ENCODE measurements at places on chromosomes 2 and 18.
A peak's percentile ranks its signal among the peaks of the same experiment; 100 is the strongest.

DNA sequence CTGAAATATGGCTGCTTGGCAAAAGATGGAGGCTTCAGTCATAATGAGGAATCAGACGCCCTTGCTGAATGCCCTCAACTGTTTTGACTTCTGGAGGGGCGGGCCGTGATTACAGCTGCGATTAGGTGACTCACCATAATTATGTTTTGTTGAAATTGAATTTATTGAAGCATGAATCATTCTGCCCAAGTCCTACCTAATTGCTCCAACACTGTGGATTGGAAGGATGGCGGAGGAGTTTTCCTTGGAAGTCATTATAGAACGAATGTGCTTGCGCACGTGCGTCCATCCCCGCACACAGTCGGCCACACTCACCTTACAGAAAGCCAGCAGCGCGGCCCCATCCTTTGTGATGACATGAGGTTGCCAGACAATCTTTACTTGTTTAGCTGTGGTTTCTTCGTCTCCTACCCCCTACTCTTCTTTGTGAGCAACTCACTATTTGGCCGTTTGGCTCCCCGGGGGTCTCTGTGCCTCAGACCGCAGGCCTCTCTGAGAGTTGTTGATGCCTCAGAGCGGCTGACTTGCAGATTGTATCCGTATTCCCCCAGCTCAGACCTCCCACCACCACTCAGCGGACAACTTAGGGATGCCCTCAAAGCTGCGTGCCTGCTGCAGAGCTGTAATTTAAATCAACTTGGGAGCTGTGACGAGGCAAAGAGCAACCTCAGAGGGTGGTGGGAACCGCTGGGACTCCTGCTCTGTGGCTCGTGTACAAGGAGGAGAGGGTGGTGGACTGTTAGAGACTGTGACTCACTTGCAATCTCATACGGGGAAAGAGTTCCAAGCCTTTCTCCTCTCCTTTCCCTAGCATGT, 513.4 kb downstream of the TNS1 start:
- peak; percentile 18 for DNase-seq

DNA sequence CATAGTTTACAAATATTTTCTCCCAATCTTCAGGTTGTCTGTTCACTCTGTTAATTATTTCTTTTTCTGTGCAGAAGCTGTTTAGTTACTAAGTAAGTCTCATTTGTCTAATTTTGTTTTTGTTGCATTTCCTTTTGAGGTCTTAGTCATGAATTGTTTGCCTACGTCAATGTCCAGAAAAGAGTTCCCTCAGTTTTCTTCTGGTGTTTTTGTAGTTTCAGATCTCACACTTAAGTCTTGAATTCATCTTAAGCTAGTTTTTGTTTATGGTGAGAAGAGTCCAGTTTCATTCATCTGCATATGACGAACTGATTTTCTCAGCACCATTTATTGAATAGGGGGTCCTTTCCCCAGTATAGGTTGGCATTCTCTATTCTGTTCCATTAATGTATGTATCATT, 1252.2 kb upstream of the TMEFF2 start:
- no peak for DNase-seq

- DNase-seq = peak; percentile 53
Observed at GRCh38 chr2:119838179-119838578, 78.5 kb downstream of the PTPN4 start.

- DNase-seq = peak; percentile 84
Observed at GRCh38 chr2:177275040-177275742, 10.7 kb upstream of the NFE2L2 start.

- no peak for DNase-seq
Observed at GRCh38 chr2:144143294-144144151, 376.4 kb downstream of the ZEB2 start.

DNA sequence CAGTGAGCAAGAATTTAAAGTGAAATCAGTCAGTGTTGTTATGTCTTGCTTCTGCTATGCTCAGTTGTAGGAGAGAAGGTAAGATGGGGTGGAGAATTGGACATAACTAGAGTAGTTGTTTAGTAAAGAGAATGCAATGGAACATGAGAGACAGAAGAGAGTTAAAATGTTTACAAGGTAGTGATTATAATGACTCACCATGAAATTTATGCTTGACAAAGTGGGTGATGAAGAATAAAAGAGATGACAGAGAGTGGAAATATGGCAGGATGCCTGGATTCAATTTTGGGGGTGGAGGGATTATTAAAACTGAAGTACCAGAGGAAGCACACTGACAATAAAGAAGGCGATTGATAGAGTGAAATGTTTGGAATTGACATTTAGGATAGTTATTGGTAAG, 10.6 kb downstream of the SCG2 start:
- no peak for DNase-seq

- DNase-seq = peak; percentile 78
Observed at GRCh38 chr18:8260319-8260718, 348.9 kb upstream of the RAB12 start.

- peak; percentile 87 for DNase-seq
Observed at GRCh38 chr18:43665105-43665788, 388.0 kb upstream of the SYT4 start.

GRCh38 chr2:236045251-236046235, 122.6 kb downstream of the GBX2 start:
- peak; percentile 78 for DNase-seq
